ENCODE measurements at places on chromosomes 2 and 18.

DNA sequence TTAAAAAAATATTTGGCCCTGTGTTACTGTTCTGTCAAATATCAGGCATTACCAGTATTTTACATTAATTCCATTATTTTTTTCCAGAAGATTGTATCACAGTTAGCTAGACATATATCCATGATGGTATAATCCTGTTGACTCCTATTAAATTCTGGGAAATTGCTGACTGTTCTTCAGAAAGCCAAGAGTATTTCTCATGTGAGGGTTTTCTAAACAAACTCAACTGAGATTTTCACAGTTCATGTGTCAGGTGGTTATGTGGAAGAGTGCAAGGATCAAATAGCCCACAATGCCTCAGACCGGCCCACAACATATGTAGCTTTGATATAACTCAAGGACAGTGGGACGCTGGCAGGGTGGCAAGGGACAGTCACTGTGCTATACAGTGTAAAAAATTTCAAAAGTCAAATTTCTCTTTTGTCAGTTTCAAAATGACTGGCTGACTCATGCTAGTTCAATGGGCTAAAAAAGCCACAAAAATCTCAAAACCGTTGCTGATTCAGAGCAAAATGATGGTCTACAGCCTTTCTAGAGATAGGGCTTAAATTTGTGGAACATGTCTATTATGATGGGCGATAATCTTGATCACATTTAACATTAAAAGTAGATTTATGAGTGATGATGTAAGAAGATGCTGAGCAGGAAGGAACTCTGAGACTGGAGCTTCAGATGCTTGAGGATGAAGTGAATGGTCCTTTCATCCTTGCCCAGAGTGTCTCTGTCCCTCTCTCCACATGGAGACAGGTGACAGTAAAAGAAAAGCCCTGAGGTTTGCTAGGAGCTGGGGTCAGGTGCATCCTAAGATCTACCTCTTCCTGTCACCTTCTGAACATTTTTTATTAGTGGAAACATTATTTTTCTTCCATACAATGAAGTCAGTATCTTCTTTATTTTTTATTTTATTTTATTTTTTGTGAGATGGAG, 175.8 kb upstream of the PIEZO2 start:
- DNase-seq, result no peak

DNA sequence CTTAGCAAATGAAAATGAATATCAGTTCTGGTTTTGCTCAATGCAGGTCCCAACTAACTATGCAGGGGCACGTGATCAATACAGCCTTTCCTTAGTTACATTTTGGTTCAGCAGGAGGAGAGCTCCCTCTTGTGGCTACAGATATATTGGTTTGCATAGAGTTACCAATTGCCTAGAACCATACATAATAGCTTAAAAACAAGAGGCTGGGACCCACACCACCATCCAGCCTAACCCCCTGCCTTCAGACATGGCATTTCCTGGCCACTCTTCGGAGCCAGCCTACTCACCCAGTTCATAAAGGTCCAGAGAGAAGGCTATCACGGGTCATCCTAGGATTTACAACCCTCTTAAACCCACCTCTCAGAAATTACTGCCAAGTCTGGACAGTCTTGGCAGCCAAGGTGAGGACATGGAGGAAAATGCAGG, 10.5 kb downstream of the CCDC93 start:
- peak; percentile 51 for DNase-seq

GRCh38 chr2:33645861-33646260, 46.8 kb upstream of the FAM98A start:
- no peak for DNase-seq

- DNase-seq, result no peak
Observed at GRCh38 chr2:113058411-113058994, 495 bp upstream of the IL36RN start.

- DNase-seq, result no peak
Observed at GRCh38 chr18:11761553-11761952, 72.5 kb downstream of the GNAL start.

DNA sequence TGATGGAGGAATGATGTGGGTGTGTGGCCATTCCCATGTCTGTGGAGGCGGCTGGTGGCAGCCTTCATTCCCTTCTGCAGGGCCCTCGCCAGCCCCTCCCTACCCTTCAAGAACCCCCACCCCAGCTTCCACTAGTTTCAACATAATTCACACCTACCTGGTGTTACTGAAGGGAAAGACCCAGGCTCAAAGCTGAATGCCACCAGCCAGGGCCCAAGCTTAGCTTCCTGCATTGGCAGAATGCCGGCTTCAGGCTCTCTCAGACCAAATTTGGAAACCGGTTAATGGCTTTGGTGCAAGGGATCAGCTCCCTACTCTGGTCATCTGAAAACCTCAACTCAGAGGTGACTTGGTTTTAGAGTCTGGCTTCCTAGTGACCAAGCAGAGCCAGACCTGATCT, 16.9 kb downstream of the GAREM2 start:
- no peak for DNase-seq

DNA sequence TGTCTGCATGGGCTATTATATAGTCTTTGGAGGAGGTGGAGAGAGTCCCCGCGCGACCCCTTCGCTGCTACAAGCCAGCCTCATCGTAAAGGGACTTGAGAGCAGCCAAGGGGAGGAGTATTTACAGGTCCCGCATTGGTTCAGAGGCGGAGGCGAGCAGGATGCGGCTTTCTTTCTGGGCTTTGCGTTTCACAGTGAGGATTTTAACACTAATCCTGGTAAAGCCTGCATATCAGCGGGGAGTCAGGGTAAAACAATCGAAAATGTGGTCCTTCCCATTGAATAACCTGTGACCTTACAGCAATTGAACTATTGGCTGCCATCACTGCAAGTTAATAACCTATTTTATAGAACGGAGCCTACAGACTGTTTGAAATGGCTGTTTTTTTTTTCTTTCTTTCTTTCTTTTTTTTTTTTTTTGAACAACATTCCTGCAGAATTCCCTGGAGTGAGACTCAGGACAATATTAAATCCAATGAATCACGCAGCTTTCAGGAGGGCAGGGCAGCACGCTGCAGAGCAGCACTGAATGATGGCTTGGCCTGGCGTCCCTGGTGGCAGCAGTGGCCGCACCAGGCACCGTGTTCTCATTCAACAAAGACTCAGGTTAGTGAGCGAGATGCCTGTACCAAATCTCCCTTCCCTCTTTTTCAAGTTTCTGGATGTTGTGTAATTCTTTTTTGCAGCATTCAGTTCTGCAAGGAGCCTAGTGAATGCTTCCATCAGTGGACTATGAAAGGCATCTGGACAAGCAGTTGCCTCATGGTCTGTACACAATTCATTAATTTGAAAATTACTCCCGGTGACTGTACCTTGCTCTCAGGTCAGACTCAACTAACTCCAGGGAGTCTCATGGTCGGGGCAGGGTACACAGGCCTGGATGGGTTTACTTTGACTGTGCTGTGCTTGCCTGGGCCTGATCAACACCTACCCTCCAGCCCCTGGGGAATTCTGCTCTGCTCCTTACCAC, 19.8 kb downstream of the SMIM21 start:
- DNase-seq, result no peak

DNA sequence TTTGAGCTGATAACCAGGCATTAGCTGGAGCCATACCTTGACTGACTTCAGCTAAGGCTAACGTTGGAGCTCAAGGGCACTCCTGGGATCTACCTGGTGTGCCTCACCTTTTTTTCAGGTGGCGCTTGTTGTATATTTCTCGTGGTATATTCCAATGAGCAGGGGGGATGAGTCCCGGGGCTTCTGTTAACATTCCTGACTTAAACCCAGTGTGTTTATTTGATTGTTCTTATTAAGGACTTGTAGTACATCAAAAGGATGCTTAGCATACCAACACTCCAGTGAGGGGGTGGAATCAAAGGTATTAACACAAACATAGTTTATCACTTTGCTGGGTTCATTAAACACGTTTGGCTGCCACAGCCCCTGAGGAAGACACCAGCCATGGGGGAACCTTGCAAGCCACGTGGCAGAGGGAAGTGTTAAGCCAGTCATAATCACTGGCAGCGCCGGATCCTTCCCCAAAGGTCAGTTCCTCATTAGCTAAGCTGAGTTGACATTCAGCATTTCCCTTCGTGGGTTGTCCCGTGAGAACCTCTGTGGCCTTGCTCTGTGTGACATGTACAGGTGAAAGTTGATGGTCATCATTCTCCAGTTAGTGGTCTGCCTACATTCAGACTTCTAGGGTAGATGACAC, 119.5 kb upstream of the MCFD2 start:
- DNase-seq, result no peak

GRCh38 chr2:37070931-37071330, 13.2 kb downstream of the HEATR5B start:
- no peak for DNase-seq

DNA sequence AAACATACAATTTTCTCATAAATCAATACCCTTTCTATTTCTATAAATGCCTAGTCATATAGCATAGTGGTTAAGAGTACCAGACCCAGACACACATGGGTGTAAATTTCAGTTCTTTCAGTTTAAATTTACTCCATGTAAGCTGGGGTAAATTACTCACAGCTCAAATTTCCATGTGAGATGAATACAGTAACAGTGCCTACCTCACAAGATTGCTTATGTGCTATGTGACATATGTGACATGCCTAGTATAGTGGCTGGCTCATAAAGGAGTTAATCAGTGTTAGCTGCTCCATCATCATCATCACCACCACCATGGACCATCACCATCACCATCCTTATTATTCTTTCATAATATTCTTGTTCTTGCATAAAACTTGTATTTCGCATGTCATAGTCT, 61.6 kb upstream of the CD302 start:
- DNase-seq, result no peak

DNA sequence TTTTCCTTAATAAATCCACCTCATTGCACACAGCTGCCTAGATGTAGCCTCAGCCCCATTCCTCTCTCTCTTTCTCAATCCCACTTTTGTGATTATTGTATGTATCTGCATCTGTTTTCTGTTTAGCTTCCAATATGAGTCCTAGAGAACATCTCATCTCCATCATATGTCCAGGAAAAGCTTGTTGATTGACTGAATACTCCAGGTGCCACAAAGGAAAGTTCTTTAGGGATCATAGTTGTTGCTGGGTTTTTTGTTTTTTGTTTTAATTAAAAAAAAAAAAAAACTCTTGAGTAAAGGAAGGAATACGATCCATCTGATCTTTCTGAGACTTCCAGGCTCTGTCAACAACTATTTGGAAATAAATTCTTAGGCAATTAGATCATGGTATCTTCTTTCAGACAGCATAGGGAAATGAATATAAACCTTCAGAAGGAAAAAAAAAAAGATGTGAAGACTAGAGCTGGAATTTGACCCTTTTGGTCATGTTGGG, 42.5 kb downstream of the KIAA2012 start:
- DNase-seq, result no peak

GRCh38 chr18:47968721-47969120, 38.3 kb upstream of the SMAD2 start:
- no peak for DNase-seq

DNA sequence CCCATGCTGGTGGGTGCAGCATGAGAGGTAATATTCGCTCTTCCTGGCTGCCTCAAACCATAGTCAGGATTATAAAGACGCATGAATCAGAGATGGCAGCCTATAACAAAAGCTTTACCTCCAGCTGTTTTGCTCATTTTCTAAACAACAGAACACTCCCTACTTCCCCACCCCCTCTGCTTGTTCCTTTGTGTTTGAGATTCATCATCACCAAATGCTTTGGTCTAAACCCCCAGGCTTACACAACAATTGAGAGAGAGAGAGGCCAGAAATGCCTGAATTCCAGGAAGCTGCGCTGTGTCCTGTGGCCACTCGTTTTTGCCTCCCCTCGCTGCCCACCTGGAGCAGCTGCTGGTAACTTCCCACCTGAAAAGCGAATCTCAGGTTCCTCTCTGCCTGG, 78.8 kb upstream of the CAPN13 start:
- DNase-seq, result no peak

DNA sequence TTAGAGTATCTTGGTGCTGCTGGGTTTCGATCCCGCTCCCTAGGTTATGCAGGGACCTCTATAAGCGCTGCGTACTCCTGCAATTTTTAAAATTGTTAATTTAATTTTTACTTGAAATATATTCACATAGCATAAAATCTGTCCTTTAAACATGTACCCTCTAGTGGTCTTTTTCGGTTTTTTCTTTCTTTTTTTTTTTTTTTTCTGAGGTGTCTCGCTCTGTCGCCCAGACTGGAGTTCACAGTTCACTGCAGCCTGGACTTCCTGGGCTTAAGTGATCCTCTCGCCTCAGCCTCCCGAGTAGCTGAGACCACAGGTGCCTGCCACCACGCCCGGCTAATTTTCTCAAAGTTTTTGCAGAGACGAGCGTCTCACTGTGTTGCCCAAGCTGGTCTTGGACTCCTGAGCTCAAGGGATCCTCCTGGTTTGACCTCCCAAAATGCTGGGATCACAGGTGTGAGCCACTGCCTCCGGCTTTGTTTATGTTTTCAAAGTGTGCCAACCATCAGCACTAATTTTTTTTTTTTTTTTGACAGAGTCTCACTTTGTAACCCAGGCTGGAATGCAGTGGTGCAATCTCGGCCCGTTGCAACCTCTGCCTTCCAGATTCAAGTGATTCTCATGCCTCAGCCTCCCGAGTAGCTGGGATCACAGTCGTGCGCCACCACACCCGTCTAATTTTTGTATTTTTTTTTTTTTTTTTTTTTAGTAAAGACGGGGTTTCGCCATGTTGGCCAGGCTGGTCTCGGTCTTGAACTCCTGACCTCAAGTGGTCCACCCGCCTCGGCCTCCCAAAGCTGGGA, 585 bp upstream of the MOB1A start:
- no peak for DNase-seq

GRCh38 chr2:174924061-174924693, 81.0 kb downstream of the CHN1 start:
- no peak for DNase-seq

DNA sequence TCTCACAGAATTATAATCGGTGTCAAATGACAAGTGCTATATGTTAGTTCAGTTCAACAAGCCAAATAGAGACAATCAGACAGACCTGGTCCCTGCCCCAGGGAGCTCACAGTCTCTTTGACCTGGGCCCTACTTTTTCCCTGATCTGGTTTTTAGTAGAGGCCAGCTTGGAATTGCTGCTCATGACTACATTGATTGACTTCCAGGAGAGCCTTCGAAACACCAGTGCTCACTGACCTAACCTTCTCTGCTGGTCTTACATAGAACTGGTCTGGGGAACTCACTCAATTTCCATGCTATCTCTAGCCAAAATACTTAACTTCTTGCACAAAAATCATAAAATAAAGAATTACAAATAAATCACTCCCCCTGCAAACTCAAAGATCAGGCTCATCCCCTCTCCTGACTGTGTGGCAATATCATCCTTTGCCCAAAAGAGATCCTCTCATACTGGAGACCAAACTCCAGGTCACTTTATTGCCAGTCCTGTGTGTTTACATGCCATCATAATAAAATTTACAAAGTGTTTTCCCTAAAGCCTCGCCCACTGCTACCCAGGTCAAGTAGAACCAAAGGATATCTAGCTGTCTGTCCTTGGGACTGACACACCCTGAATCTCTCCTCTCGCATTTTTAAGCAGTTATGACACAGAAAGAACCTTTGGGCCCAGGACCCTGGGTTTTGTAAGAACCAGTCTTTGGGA, 53.2 kb downstream of the PROC start:
- DNase-seq, result no peak

GRCh38 chr2:167480232-167480985, 592.1 kb downstream of the XIRP2 start:
- DNase-seq, result no peak
